ENCODE measurements at places on chromosomes 3 and 15.
A peak's percentile ranks its signal among the peaks of the same experiment; 100 is the strongest.

GRCh38 chr3:127723011-127723567 is 50.3 kb downstream of the ABTB1 start:
- no peak for DNase-seq

- DNase-seq, result peak; percentile 39
Observed at GRCh38 chr3:39378088-39378487, 5.1 kb upstream of the SLC25A38 start.

GRCh38 chr3:114880078-114880477 is 267.0 kb downstream of the ZBTB20 start:
- DNase-seq, result no peak

DNA sequence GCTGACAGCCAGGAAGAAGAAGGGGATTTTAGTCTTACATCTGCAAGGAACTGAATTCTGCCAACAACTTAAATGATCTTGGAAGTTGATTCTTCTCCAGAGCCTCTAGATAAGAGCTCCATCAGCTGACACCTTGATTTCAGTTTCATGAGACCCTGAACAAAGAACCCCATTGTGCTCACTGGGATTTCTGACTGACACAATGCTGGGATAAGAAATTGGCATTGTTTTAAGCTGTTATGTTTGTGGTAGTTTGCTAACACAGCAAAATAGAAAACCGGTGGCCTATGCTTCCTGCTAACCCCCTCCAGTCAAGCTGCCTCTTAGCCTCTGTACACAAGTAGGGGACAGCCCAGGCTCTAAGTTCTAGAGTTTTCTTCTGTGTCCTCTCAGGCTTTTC is 36.2 kb downstream of the MASP1 start:
- DNase-seq, result no peak

DNA sequence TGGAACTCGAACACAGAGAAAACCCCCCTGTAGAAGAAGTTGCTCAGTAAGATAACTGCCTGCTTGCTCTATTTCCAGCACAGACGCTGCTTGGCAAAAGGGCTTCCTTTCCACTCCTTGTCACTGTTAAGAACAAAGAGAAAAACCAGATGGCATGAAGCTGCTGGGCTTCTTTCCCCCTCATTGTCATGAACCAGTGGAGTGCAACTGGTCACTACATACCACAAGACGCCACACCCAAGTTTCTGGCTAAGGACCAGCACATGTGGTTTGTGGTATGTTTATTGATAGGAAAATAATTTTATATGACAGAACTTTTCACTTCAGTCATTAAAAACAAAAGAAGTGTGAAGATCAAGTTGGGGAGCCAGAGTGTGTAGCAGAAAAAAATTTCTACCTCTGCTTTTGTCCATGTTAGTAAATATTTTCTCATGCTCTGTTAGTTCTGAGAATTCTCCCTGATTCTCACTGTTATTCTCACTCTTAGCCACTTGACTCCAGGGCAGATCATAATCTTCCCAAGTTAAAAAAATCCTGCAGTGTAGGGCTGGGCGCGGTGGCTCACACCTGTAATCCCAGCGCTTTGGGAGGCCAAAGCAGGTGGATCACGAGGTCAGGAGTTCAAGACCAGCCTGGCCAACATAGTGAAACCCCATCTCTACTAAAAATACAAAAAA is 37.9 kb downstream of the CLK3 start:
- DNase-seq, result peak; percentile 79

DNA sequence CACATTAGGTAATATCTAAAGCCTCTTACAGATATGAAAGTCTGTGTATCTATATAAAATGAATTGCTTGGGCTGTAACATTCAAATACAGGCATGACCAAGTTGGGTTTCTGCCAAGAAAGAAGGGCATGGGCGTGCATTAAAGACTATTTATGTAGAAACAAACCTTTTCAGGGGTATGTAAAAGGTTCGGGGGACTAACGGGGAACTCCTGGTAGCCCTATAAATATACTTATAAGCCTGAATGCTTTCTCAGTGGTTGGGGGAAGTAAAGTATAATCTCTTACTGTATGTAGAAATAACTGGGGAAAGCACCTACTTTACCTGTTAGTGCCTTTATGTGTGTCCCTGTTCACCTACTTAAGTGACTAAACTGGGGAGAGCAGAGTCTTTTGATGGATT is 154.5 kb upstream of the TBL1XR1 start:
- no peak for DNase-seq

DNA sequence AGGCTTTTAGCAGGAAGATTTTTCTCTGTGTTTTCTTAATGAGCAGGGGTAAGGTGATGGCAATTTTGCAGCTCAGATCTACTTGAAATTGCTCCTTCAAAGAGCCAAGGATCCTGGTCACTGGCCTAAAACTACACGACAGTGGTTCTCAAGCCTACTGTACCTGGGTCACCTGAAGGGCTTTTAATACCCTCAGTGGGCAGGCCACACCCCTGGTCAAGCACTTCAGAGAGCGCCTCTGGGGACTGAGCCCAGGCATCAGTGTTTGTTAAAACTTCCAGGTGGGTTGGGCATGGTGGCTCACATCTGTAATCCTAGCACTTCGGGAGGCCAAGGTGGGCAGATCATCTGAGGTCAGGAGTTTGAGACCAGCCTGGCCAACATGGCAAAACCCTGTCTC is 158.4 kb downstream of the FAM43A start:
- no peak for DNase-seq

DNA sequence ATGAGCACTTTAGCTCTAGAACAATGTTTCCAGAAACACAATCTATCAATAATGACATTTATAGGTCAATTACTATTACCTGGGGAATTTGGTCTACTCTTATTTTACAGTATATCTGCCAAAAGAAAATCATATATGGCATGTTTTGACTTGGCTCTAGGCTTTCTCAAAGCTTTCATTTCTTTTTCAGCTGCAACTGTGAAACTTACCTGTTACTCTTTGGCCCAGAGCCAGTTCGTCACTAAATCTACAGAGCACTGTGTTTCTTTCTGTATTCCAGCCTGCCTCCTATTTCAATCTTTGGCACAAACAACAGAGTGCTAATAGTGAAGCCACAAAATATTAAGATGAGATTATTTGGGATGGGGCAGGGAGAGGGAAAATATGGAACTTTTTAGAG is 76.0 kb downstream of the P2RY1 start:
- peak; percentile 26 for DNase-seq

- DNase-seq, result no peak
Observed at GRCh38 chr3:37053337-37053736, 60.0 kb downstream of the MLH1 start.

GRCh38 chr3:134624537-134625287 is 26.1 kb downstream of the KY start:
- no peak for DNase-seq

- no peak for DNase-seq
Observed at GRCh38 chr3:30457726-30458125, 148.7 kb upstream of the TGFBR2 start.

- DNase-seq, result peak; percentile 42
Observed at GRCh38 chr3:171614318-171614921, 154.2 kb upstream of the TNIK start.

Measured in tongue (tissue), 3 donors.